ENCODE measurements at places on chromosomes 1 and 21.

DNA sequence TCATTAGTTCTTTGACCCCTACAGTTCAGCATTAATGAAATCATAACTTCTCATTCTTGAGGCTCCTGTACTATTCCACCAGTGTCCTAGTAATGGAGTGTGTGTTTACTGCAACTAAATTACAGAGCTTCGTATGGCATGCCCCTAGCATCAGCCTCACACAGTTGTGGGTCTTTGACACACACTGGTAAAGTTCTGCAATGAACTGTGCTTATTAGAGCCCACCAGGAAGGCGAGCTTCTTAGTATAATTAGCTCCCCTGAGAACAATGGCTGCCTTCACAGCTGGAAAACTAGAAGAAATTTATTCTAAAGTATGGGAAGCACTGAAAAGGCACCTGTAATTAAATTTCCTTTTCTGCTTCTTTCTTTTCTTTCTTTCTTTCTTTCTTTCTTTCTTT is 251.1 kb upstream of the RGS18 start:
- no peak for DNase-seq

DNA sequence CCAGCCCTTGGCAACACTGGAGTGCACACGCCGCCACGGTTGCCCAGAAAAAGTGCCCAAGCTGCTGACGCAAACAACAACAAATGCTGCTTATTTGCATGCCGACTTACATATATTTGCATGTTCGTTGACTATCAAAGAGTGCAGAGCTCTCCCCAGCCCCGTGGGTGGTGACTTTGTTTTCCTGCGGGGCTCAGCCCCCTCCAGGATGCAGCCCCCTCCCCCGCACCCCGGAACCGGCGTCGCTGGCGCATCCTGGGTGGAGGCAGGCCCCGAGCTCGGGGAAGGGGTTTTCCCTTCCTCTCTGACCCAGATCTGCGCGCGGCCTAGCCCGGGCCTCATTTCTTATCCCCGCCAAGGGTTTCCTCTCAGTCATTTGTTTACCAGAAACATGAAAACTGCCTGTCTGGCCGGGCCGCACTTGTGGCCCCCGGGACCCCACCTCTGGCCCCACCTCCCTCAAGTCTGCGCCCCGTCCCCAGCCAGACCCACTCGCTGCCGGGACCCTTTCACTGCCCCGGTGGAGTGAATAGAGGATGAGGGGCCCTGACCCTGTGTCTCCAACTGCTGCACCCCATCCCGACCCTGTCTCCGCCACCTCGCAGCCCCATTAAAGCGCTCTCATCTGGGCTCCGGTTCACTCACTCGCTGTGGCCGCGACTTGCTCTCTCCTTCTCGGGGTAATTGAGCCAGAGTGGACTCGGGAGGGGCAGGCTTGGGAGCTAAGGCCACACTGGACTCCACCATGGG is 5.5 kb downstream of the TNFRSF25 start:
- no peak for DNase-seq

GRCh38 chr1:177106196-177106595 is 58.3 kb downstream of the ASTN1 start:
- DNase-seq, result no peak

- no peak for DNase-seq
Observed at GRCh38 chr21:39513735-39514134, 62.0 kb downstream of the SH3BGR start.

GRCh38 chr1:108661030-108661609 is at the start of gene HENMT1:
HENMT1 (minus strand) TSS chr1:108661093; CDS start chr1:108659884, 1,209 bp downstream.
- DNase-seq, result no peak

DNA sequence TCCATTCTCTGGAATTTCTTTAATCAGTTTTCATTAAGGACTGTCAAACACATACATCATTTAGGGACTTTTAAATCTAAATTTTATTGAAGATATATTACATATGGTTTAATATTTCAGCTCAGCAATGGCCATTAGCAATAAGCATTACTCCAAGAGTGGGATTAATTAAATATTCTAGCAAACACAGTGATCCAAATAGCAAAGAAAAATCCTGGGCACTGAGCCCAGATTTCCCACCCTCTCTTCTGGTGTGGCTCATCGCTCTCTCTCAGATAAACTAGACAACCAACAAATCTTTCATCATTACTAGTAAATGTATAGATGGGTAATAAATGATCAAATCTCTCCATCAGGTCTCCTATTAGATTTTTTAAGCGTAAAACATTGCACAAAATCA is 53.5 kb upstream of the FOXD3 start:
- DNase-seq, result no peak

DNA sequence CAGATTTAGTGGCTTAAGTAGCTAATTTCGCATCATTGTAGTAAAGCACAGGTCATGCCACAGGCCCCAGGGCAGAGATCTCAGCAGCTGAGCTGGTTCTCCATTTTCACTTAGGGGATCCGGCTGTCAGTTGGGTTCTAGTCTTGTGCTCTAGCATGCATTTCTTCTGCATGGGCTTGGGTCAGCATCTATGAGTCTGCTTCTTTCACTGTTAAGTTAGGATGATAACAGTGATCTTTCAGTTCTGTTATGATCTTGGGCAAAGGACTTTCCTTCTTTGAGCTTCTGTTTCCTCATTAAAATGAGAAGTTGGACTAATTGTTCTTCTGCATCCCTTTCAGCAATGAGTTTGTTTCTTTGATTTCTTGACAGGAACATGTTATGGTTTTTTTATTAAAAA is 123.6 kb upstream of the DNAH14 start:
- DNase-seq, result no peak

- no peak for DNase-seq
Observed at GRCh38 chr1:224777180-224777579, 152.3 kb upstream of the DNAH14 start.

DNA sequence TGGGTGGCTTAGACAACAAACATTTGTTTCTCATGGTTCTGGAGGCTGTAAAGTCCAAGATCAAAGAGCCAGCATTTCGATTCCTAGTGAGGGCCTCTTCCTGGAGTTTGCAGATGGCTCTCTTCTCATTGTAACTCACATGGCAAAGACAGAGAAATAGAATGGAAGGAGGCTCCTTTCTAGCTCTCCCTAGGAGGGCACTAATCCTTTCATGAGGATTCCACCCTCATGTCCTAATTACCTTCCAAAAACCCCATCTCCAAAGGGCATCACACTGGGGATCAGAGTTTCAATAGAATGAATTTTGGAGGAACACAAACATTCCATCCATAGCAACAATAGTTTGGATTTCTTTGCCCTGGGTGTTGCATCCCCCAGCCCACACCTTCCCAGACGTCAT is 247.3 kb downstream of the TTLL7 start:
- no peak for DNase-seq

- no peak for DNase-seq
Observed at GRCh38 chr1:233268389-233269022, 27.0 kb downstream of the PCNX2 start.

DNA sequence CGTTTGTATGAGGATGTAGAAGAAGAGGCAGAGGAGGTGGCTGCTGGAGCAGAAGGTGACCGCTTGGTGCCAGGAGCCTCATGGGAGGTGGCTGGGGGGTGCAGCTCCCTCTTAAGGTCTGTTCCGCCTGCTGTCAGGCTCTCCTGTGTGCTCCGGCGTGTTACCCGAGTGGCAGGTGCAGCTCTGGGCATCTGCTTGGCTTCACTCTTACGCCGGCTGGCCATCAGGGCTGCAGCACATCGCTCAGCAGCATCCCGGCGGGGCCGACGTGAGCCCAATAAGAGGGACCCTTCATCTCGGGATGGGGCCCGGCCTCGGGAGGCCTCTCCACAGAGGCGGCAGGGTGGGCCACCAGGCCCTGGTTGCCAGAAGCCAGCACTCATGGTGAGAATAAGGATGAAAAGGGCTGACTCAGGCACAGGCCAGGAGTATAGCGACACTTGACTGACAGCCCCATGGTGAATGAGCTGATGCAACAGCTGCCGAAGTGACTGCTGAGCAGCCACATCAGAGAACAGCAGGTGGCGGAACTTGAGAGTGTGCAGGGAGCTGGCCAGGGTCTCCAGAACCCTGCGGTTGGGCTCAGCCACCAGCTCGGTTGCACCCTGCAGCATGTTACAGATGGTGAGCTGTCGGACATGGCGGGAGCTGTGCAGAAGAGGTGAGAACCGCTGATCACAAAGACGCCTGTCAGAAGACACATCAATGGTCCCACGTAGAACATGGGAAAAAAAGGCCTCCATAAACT is 17.5 kb downstream of the LRRC41 start:
- DNase-seq, result no peak

- no peak for DNase-seq
Observed at GRCh38 chr1:219534991-219535390, 77.9 kb downstream of the ZC3H11B start.

DNA sequence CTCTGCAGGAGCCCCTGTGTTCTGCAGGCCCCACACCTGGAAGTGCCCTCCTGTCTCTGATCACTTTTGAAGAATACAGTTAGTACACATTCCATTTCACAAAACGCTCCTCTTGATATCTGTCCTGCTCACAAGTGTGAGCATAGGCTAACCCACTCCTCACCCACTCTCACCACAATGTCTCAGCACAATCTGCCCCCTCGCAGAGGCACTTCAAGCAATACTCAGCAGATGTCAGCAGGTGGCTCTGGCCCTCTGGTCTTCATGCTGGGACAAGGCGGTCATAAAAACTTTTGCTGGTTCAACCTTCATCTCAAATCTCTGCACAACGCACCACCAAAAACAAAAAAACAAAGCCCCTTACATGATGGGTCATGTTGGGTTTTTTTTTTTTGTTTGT is 671.2 kb downstream of the MATN1 start:
- DNase-seq, result no peak

DNA sequence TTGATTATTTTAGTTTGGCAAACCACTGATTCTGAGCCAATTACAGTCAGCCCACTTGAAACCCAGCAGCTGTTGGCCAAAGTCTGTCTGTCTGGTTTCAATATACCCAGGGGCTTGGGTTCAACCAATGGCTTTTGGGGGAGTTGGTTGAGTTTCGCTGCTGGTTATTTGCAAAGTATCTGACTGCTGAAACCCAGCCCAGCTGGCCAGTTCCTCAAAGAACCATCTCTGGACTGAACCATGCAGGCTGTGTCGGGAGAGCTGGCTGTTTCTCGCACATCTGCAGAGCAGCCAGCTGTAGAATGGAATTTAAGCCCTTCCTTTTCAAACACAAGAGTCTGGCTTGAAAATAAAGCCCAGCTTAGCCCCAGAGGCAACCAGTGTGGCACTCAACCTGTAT is 66.0 kb upstream of the PAX7 start:
- DNase-seq, result no peak

- no peak for DNase-seq
Observed at GRCh38 chr21:32096411-32096810, 182.4 kb downstream of the MIS18A start.

- DNase-seq, result no peak
Observed at GRCh38 chr1:203512517-203512847, 18.5 kb downstream of the OPTC start.

- DNase-seq, result no peak
Observed at GRCh38 chr1:231761747-231762541, 135.4 kb downstream of the DISC1 start.

DNA sequence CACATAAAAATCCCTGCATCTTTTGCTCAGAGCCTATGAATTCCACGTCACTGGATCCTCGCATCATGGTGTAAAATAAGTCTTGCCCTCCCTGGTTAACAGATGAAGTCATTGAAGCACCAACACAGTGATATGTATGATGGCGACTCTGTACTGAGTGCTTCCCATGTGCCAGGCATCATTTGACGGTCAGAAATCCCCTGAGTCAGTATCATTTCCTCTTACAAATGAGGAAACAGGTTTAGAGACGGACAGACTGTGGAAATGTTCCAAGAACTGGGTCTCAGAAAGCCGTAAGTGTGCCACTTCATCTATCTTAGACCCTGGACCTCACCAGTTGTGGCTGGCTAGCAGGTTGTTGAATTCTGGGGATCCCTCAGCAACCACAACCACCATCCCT is 5.1 kb upstream of the OLFML2B start:
- no peak for DNase-seq

GRCh38 chr1:9628541-9629444 is 22.7 kb upstream of the PIK3CD start:
- DNase-seq, result no peak

DNA sequence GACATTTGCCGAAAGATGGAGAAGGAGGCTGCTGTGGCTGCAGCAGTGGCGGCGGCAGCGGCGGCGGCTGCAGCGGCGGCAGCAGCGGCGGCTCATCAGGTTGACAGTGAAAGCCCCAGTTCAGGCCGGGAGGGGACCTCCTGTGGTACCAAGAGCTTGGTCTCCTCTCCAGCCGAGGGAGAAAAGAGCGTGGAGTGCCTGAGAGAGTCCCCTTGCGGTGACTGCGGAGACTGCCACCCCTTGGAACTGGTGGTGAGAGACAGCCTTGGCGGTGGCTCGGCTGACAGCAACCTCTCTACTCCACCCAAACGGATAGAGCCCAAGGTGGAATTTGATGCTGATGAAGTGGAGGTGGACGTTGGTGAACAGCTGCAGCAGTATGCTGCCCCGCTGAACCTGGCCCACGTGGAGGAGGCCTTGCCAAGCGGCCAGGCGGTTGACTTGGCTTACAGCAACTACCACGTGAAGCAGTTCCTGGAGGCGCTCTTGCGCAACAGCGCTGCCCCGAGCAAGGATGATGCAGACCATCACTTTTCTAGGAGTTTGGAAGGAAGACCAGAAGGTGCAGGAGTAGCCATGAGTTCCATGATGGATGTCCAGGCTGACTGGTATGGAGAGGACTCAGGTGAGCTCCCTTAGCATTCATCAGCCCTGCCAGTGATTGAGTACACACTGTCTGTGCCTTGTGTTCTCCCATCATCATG is 6.3 kb downstream of the ZBTB8B start:
- DNase-seq, result no peak

GRCh38 chr1:3186526-3186921 is 117.5 kb downstream of the PRDM16 start:
- no peak for DNase-seq

DNA sequence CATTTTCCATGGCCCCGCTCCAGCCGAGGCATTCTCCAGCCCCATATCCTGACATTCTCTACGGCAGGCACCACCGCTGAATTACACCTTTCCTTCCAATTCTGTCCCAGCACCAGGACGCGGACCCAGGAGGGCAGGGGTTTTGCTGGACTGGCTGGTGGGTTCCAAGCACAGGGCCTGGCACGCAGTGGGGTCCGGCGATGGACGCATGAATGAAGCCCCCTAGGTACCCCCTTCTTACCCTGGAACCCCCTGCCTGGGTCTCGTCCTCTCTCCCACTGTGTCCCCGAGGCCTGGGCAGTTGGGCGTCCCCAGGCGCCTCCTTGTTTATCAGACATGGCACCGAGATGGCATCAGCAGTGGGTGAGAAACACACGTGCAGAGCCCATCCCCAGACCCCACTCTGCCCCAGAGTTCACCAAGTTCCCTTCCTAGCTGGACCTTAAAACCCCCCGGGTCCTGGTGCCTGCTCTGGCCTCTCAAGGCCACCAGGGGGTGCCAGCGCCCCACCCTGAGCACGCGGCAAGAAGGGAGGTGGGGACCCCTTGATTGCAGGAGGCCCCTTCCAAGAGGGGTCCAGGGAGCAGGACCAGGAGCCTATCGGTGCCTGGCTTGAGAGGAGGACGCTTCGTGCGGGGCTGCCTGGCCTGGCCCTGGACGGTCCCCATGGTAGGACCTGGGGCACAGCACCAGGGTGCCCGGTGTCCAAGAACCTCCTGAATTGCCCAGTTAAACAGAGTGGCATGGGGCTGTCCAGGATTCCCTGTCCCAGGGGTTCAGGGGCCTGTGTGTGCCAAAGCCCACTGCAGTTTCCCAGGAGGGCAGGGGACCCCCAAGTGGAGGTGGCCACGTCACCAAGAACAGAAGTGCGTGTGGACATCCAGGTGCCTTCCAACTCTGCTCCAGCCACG is 46.1 kb downstream of the MEGF6 start:
- DNase-seq, result no peak

GRCh38 chr1:30085811-30086770 is 637.3 kb downstream of the MATN1 start:
- no peak for DNase-seq

Data from cortex of kidney (tissue), 1 donor.